Melanocyte of skin (primary cell): ENCODE measurements at places on chromosomes 6 and 20. TPM values are rescaled to one million over a fixed set of nuclear protein-coding genes. Genes with fewer than 3 reads are reported as not detected.

SLC32A1 gene
- total RNA-seq, result not detected in 2 replicates

CRISP2 gene
- total RNA-seq, result not detected in 2 replicates

PDE7B gene
- 10.0 and 16.3 TPM in 2 replicates for total RNA-seq

DSP gene
- total RNA-seq, result 0.62 and 1.7 TPM in 2 replicates

GGTLC1 gene
- not detected in 2 replicates for total RNA-seq

PRDM13 gene
- total RNA-seq, result not detected in 2 replicates

KHDC1L gene
- total RNA-seq, result not detected in 2 replicates

PTCHD4 gene
- total RNA-seq, result 0.67 and 1.5 TPM in 2 replicates

CAP2 gene
- 2.9 and 6.2 TPM in 2 replicates for total RNA-seq

PSORS1C2 gene
- not detected in 2 replicates for total RNA-seq

PKHD1 gene
- total RNA-seq, result under 0.01 TPM in 1 of 2 replicates, not detected in the other

ASCC3 gene
- total RNA-seq, result 37.9 and 57.1 TPM in 2 replicates

ASIP gene
- total RNA-seq, result not detected in 2 replicates

SPATS1 gene
- total RNA-seq, result not detected in 2 replicates

EYA4 gene
- not detected in 2 replicates for total RNA-seq
